ENCODE measurements at places on chromosomes 2 and 18. TPM values are rescaled to one million over a fixed set of nuclear protein-coding genes. Genes with fewer than 3 reads are reported as not detected.

The MAP2 gene
- 18.6 TPM for total RNA-seq

The DLGAP1 gene
- 17.6 TPM for total RNA-seq

The CFAP65 gene
- total RNA-seq: not detected

GRCh38 chr2:85179541-85179940, 46.3 kb downstream of the TCF7L1 start:
- H3K4me1 ChIP-seq: no peaks in the 10 kb centered on the region
- H3K36me3 ChIP-seq: no peaks in the 10 kb centered on the region
- no peaks in the 10 kb centered on the region for H3K27me3 ChIP-seq

- H3K27ac ChIP-seq: no peak overlapping the region
- H3K4me3 ChIP-seq: no peak overlapping the region
- no peaks in the 10 kb centered on the region for H3K4me1 ChIP-seq
- no peaks in the 10 kb centered on the region for H3K27me3 ChIP-seq
- H3K36me3 ChIP-seq: no peaks in the 10 kb centered on the region
- DNase-seq: no peak
Measured at GRCh38 chr2:30549096-30549495, 102.0 kb downstream of the LCLAT1 start.

- DNase-seq: no peak
- no peak overlapping the region for H3K27ac ChIP-seq
- H3K4me1 ChIP-seq: no peaks in the 10 kb centered on the region
- H3K4me3 ChIP-seq: no peak overlapping the region
- H3K36me3 ChIP-seq: peaks cover 12% of the 10 kb centered on the region
Measured at GRCh38 chr2:230472621-230473018, 56.6 kb downstream of the SP100 start.

DNA sequence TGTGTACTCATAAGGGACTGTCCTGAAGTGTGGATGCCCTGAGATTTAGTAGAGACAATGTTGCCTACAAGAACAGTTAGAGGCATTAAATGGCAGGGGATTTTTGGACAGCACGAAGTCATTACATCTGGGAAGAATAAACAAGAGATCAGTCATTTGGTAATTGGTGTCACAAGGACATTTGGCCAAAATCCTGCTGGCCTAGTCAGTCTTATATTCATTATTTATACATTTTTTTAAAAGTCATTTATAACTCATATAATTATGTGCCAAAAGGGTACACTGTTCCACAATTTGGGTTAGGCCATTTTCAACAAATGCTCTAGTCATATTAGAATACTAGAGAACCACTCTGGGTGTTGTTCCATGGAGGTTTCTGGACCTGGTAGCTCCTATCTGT, 104.7 kb downstream of the LRATD1 start:
- H3K4me3 ChIP-seq: no peak overlapping the region
- H3K27me3 ChIP-seq: no peaks in the 10 kb centered on the region
- H3K4me1 ChIP-seq: no peaks in the 10 kb centered on the region

Data from breast epithelium (tissue), 4 donors.